ENCODE measurements at places on chromosomes 12 and 14.

- DNase-seq, result no peak
These were observed 67.9 kb upstream of the PDZRN4 start for GRCh38 chr12:41120211-41120610.

GRCh38 chr12:109723311-109723881 lies 9.8 kb downstream of the FAM222A start:
- no peak for DNase-seq

- no peak for DNase-seq
These were observed 50.8 kb downstream of the RPS6KA5 start for GRCh38 chr14:91009501-91010152.

DNA sequence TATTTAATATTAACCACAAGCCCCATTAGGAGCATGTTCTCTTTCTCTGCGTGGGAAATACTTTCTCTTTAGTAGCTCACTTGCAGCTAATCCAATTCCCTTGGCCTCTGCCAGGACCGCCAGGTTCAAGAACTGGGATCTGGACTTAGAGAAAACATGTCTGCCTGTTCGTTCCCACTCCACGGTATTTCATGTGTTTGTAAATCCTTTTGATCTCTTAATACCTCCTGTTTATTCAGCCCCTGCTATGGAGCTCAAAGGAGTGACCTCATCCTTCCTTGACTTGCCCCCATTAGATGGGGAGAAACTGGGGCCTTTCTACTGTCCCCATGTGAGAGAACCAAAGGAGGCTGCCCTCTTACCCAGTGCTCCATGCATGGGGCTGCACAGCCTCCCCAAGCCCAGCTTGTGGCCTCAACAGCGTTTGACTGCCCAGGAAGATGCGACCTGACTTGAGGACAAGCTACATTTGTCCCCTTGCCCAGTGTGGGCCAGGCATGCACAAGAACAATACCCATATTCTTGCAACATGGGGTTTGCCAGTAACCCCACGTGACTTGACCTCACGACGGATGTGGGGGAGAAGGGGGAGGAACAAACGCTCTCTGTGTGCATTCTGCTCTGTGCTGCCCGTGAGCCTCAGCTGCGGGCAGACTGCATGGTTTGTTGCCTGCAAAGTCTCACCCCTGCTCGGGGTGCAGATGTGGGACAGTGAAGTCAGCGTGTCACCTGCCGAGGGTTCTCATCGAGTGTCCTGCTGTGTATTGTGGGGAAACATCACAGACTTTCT lies 30.3 kb downstream of the CD9 start:
- peak; percentile 43 for DNase-seq

GRCh38 chr14:68398370-68398769 lies 394.5 kb downstream of the ZFP36L1 start:
- DNase-seq, result no peak

GRCh38 chr12:124006085-124006845 lies 33.2 kb downstream of the ZNF664 start:
- DNase-seq, result no peak

GRCh38 chr14:80291101-80291500 lies 79.8 kb upstream of the DIO2 start:
- DNase-seq, result no peak

DNA sequence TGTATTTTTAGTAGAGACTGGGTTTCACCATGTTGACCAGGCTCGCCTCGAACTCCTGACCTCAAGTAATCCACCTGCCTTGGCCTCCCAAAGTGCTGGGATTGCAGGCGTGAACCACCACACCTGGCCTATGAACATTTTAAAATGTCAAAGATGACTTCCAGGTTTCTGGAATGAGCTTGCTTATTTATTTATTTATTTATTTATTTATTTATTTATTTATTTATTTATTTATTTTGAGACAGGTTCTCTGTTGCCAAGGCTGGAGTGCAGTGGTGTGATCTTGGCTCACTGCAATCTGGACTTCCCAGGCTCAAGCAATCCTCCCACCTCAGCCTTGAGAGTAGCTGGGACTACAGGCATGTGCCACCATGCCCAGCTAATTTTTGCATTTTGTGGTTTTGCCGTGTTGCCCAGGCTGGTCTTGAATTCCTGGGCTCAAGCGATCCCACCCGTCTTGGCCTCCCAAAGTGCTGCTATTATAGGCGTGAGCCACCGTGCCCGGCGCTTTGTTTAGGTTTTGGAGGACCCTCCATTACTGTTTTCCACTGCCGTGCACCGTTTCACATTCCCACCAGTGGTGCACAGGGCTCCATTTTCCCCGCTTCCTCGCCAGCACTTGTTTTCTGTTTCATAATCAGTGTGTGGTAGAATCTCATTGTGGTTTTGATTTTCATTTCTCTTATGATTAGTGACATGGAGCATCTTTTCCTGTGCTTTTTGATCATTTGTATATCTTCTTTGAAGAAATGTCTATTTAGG lies 6.4 kb upstream of the CFAP251 start:
- DNase-seq, result no peak

GRCh38 chr12:56020423-56021184 lies at the start of gene IKZF4:
Gene IKZF4 (plus strand): TSS chr12:56021043. CDS start chr12:56021494, 451 bp downstream.
- DNase-seq, result peak; percentile 90

DNA sequence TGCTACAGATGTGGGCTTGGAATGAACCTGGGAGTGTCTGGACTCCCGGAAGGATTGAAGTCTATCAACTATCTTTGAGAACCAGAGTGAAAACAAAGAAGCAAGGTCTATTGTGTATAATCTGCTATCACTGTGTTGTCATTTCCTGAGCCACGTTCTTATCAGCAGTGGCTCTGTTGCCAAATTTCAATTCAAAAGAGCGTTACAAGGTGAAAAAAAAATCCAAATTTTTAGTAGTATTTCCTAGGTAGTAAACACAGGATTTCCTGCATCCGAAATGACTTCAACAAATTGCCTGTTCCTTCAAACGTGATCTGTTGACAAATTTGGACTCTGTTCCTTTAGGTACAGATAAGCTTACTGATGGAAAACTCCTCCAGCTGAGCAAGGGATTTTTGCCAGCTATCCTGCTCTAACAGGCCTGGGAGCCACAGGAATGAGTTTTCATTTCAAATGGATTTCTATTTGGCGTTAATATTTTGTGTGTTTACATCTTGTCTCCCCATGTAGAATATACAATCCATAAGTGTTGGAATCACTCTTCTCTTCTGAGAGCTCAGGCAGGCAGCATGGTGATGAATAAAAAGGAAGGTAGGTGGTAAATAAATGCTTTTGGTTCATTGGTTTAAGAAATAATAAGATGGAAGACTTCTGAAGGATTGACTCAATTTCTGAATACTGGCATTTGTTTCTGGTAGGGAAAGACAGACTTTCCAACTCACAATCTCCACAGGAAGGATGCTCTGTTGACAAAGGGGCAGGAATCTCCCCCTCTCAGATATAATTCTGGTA lies 58.5 kb downstream of the GPR135 start:
- DNase-seq, result no peak

DNA sequence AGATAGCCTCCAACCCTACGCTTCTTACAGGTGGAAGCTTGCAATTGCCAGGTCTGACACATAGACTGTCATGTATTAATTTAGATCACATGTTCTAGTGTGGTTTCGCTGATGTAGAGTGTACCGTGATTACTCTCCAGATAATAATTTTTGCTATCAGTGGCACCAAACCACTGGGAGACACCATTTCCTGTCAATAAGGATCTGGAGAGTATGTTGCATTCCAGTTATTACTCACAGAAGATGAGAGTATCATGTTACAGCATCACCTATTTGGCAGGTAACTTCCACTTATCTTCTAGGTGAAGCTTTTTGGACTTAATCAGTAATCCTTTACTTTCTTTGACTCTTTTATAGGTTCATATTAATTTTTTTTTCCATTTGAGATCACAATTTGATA lies 147.2 kb downstream of the HELB start:
- DNase-seq, result no peak

GRCh38 chr12:46629331-46630229 lies 196.2 kb downstream of the SLC38A4 start:
- DNase-seq, result no peak

DNA sequence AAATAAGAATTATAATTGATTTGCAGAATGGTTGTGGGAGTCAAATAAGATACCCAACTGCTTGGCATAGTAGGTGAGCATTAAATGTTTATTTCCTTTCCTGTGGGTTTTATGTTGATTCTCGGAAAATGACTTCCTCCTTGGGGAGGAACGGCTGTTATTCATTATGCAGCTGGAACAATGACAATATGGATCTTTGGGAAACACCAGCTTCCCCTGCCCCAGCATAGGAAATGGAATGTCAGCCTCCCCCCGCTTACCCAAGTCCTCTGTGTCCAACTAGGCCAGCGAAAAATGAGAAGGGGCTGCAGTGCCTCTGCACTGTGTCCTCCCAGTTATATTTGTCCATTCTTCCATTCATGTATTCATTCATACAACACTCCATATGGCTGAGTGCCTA lies 11.7 kb upstream of the CCDC177 start:
- DNase-seq, result no peak

- DNase-seq, result peak; percentile 43
These were observed at the start of gene P3H3 for GRCh38 chr12:6827982-6828780. Gene P3H3 (plus strand): TSS chr12:6828407. CDS start chr12:6828441, 34 bp downstream.

DNA sequence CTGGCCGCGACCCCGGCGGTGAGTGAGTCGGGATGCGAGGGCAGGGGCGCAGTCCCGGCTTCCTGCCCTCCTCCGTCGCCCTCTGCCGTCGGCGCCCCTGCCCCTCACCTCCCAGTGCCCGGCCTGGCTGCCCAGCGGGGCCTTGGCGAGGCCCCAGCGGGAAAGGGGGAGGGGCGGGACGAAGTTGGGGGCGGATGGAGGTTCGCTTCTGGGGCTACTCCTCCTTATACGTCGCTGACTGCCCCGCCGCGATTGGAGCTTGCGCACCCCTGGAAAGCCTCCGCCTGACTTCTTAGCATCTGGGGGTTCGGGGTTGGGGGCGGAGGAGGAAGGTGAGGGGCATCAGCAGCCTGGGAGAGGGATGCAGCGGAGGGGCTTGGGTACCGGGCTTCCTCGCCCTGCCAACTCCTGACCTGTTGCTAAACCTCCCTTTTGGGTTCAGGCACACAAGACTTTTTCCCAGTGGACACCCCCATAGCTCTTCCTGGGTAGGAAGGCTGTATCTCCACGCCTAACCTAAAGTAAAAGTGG lies 406 bp downstream of the TMEM263 start:
- no peak for DNase-seq

DNA sequence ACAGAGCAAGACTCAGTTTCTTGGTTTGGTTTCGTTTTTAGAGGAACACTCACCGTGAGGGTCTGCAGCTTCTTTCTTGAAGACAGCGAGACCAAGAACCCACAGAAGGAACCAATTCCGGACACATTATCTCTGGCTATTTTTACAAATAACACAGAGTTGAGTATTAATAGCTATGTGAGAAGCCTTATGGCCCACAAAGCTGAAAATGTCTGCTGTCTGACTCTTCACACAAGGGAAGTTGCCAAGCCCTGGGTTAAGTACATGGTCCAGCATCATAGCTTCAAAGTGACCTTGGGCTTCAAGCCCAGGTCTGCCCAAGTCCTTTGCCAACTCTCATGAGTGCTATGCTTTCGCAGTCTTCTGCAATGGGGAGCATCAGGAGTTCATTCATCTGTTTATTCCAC lies 2.6 kb upstream of the LGMN start:
- DNase-seq, result no peak

DNA sequence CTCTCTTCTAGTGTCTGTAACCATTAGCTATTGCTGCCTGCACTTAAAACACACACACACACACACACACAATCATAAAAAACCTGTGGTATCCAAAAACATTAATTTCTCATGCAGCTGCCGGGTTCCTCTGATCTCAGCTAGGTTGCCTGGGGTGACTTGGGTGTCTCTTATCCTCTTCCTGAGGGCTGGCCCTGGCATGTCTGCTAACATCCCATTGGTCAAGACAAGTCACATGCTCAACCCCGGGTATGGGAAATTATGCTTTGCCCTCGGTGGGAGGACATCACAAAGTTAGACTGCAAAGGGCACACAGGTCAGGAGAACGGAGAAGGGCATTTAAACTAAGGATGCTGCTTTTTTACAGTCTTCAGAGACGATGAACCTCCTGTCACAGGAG lies 55.7 kb downstream of the TRPV4 start:
- DNase-seq, result no peak

DNA sequence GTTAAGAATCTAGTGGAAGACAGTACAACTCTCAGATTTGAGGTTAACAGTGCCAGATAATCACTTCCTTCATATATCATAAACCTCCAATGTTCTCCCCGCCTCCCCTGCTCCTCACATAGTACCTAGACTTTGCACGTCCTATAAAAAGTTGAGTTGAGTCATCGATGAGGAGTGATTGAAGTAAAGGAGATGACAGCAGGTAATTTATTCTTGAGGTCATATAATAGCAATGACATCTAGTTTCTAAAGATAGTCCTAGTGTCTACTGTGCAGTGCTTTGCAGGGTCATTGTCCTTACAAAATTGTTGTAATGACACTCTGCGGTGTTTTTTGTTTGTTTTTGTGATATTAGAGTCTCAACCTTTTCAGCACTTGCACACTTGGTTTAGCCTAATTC lies 510.5 kb upstream of the LRFN5 start:
- no peak for DNase-seq

- DNase-seq, result no peak
These were observed 13.6 kb upstream of the FOXN3 start for GRCh38 chr14:89430391-89431236.

- no peak for DNase-seq
These were observed 75.9 kb downstream of the TNFAIP2 start for GRCh38 chr14:103199124-103199523.

DNA sequence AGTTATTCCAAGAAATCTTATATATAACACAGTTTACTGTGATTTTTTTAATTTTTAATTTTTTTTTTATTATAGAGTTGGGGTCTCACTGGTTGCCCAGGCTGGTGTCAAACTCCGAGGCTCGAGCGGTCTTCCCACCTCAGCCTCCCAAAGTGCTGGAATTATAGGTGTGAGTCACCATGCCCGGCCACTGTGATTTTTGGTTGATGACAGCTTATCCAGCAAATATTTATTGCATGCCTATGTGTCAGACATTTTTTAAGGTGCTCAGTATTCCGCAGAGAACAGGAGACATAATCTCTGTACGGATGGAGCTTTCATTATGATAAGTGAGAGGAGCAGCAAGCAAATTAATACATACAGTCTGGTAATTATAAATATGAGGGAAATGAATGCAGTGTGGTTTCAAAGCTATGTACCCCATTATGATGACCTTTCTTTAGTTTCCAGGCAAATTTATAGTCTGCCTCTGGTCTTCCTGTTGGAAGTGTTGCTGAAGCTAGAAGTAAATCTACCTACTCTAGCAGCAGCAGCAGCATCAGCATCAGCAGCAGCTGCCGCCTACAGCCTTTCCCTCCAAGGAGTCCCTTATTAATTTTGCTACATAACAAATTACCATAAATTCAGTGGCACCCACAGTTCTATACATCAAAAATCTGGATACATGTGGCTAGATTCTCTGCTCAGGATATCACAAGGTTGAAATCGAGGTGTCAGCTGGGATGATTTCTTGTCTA lies 32.3 kb downstream of the FRS2 start:
- no peak for DNase-seq

All from neural crest cell (in vitro differentiated cells).